ENCODE measurements at places on chromosomes 7 and 10. TPM values are rescaled to one million over a fixed set of nuclear protein-coding genes. Genes with fewer than 3 reads are reported as not detected.

GRCh38 chr7:121303422-121304101 lies 25.2 kb upstream of the WNT16 start:
- DNase-seq: no peak

- no peak for DNase-seq
These were observed 7.1 kb downstream of the CHST3 start for GRCh38 chr10:71971311-71971731.

DNA sequence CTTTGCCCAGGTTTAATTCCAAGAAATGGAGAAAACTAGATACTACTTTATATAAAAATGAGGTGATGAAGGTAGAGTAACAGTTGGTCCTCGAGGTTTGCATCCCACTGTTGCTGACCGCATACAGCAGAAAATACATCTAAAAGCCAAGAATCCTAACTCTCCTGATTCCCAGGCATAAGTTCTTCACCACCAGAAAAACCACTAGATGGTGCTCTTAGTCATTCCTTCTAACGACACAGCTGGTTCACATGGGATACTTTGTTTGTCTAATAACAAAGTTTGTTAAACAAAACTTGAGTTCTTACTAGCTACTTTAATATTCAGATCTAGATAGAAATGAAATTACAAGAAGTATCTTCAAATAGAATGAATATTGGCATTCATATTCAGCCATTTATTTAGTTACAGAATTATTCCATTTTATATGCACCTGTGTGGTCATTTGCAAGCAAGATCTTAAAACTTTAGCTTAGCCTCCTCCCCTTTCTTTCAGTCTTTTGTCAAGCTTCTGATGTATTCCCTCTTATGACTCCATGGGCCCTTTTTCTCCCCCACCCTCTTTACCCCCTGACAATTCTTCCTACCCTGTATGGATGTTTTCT lies 54.1 kb upstream of the CYP26C1 start:
- DNase-seq: no peak

DNA sequence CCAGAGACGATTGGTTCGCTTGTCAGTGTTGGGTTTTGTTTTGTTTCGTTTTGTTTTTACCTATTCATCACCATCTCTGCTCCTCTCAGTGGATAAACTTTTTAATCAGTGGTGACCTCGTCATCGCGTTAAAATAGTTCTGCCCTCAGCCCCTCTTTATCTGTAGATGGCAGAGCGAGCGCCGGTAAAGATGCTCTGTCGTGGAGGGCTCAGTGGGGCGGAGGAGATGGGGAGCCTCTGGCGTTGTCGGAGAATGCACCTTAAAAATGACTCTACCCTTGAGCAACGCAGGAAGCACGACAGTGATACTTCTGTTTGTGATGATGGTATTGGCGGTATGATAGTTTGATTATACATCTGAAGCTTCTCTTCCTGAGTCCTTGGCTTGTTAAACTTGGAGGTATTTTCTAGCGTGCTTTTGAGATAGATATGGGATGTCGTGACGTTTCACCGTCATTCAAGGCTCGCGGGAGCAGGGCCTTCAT lies 554 bp downstream of the CSGALNACT2 start:
- DNase-seq: no peak

GRCh38 chr7:128398016-128398840 lies 11.6 kb downstream of the IMPDH1 start:
- no peak for DNase-seq

DNA sequence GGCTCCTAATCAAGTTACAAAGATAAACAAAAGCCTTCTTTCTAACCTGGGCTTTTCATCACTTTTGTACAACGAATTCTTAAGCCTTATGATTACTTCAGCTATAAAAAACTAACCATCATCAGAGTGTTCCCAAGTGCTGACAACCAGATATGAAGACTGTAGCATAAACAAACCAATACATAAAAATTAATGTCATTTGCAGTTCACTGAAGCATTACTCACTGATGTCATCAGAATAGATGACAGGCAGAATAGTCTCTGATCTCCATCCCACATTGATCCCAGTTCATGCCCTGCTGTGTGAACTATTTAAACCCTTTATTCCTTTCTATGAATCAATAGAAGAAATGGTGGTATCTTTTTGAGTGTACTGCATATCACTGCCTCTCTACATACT lies 84.4 kb downstream of the DNAJC1 start:
- no peak for DNase-seq

DNA sequence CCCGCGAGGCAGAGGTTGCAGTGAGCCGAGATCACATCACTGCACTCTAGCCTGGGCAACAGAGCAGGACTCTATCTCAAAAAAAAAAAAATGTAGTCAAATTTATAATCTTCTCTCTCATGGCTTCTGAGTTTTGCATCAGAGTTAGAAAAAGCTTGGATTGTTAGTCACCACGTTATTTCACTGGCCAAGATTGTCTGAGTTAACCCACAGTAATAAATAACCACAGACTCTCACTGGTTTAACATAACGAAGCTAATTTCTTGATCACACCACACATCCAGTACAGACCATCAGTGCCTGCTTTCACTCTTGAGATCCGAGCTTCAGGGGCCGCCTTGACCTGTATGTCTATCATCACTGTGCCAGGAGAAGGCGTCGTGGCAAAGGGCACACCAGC lies 116.8 kb upstream of the JCAD start:
- no peak for DNase-seq

DNA sequence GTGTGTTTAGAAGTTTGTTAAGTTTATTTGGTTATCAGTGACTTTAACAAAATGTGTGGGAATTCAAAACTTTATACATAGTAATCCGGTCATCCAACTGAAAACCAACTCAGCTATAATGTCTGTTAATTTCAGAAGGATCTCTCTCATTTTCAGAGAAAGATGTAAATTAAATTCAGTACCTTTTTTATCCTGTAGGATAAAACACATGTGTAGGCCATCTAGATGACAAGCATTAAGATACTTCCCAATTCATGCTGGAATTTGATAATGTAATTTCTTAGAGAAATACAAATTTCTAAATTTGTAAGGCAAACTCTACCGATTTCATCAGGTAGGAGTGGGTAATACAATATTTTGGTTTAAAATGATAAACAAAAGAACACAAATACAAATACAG lies 43.4 kb upstream of the STEAP4 start:
- no peak for DNase-seq

GRCh38 chr10:13871011-13871410 lies 284.2 kb downstream of the PRPF18 start:
- DNase-seq: no peak

DNA sequence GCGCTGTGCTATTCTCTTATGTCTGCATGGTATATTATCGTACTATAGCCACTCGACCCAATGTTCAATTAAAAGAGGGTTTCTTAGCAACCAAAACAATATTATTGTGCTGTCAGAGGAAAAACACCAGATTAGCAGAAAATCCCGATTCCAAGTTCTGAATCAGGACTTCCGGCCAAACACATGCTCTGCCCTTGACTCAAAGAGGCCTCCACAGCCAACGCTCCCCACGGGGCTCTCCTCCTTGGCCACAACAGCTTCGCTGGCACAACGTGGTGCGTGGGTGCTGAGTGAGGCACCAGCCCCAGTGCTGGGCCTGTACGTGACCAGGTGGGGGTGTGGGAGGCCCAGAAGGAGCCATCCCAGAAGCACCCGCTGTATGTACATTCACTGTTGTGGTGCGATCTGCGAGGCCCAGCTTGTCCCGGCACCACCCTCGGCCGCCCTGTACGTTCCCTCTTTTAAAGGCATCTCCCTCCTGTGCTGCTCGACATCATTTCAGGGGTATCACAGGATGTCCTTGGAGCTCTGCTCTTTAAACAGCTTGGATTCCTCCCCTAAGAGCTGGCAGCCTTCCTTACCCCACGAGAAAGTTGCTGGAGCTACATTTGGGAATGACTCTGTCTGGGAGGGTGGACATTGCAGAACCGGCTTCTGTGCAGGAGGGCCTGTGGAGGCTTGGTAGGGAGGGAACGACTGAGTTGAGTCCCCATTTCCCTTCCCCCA lies 736.2 kb downstream of the PARD3 start:
- DNase-seq: no peak

GRCh38 chr7:137354961-137355360 lies 11.4 kb upstream of the PTN start:
- no peak for DNase-seq

DNA sequence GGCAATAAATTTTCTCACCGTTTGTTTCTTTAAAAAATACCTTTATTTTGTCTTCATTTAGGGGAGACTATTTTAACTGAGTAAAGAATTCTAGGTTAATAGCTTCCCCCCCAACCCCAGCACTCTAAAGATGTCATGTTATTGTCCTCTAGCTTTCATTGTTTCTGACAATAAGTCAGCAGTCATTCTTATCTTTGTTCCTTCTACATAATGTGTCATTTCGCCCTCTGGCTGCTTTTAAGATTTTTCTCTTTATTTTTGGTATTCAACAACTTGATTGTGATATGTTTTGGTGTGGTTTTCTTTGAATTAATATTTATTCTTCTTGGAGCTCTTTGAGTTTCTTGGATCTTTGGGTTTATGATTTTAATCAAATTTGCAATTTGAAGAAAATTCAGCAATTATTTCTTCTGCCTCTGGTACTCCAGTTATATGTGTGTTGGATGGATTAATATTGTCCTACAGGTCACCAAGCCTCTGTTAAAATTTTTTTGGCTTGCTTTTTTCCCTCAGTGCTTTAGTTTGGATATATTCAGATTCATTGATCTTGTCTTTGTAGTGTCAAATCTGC lies 64.6 kb upstream of the ELN start:
- no peak for DNase-seq

DNA sequence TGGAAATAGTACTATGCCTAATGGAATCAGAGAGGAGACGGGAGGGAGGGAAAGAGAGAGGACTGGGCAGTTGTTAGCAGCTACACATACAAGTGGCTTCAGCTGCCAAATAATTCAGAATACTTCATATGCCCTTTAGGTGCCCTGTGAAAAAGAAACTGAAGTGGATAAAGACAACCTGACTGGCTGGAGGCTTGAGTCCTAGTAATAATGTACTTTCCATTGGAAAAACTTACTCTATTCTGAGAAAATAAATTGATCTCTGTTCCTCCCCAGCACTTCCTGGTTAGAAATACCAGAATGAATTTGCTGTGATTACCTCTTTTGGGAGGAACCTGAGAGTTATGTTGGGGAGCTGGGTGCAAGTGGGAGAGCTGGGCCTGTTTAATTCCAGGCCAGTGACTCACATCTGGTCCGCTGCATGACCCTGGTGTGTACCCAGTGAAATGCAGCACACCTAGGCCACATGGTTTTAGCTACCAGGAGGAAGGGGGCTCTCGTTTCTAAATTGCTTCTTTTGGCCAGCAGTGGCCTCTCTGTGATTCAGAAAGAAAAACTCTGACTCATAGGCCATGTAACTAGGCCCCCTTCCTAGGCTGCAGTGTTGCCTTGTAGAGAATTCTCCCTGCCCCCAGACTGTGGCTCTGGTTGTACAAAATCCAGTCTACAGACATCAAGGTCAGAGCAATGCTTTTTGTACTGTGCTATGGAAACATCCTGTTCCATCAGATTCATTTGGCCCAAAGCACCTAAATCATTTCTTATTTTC lies 6.5 kb downstream of the AGFG2 start:
- DNase-seq: no peak

- peak; percentile 66 for DNase-seq
These were observed 25.9 kb downstream of the LMOD2 start for GRCh38 chr7:123681561-123681960.

GRCh38 chr7:151311294-151311864 lies 30.2 kb upstream of the NUB1 start:
- no peak for DNase-seq

DNA sequence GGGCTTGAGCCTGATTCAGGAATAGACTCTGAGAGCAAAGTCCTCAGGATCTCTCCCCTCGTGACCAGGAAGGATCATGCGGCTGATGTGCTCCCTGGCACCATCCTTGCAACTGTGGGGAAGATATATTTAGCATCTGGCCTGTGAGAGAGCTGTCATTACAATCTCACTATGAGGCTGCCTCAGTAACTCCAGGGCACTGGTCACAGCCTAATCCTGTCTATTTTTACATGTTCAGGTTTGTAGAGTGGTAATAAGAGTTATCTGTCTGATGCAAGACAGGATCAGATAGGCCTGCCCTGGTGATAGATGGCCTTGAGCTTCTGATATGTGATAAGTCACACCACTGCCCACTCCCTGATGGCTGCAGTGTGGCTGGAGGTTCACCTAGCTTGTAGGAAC lies 50.7 kb downstream of the PPP1R3C start:
- DNase-seq: peak; percentile 68

GRCh38 chr10:50605951-50606270 lies 17.8 kb downstream of the SGMS1 start:
- no peak for DNase-seq

DNA sequence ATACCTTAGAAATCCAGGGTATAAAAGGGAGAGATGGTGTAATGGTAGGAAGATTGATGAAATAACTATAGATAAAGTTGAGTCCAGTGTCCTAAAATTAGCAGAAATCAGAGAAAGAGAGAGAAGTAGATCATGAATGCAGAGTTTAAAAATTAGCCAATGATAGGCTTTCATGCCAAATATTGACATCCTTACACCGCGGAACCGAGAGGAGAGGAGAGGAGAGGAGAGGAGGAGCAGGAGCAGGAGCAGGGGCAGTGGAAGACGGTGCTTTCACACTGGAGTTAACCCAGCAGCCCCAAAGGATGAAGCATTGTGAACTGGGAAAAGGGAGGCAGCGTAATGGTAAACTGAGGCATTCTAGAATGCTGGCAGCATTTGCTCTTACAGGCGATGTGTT lies 34.2 kb upstream of the LAMB4 start:
- DNase-seq: no peak

GRCh38 chr10:119417852-119418251 lies 124.7 kb downstream of the RGS10 start:
- no peak for DNase-seq

- no peak for DNase-seq
These were observed 103.2 kb upstream of the TNS3 start for GRCh38 chr7:47685151-47685550.

DNA sequence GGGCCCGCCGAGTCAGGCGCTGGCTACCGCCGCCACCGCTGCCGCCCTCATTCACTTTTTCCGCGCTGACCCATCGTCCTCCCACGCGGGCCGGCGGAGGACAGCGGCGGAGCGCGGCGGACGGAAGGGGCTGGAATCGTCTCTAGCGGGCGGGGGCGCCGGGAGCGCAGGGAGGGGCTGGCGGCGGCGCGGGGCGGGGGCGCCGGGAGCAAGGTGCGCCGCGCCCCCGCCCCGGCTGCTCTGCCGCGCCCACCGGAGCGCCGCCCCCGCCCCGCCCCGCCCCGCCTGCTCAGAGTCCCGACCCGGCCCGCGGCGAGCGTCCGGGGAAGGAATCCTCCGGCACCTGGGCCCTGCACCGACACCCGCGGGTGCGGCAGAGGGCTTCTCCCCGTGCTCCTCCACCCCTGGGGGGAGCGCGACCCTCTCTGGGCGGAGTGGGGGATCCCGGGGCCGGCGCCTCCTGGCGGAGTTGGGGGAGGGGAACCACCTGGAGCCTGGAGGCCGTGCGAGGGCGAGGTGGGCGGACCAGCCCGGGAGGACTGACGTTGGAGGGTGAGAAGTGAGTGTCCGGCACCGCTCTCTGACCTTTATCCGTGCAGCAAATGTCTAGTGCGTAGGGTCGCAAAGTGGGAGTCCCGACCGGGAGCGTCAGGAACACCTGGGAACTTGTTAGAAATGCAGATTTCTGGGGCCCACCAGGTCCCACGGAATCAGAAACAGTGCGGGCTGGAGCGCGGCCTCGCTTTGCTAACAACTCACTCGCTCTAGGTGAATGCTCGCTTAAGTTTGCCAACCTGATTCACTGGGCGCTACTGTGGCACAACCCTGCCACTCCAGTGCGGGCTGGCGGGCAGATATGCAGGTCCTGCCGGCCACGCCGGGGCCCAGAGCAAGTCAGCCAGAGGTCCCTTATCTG lies at the start of gene COBL:
TSS of gene COBL (minus strand) at position 144 of the 916 bp plus-strand sequence. CDS start 176 bp downstream, outside the sequence.
- peak; percentile 87 for DNase-seq

The BTBD16 gene
- 1.5 TPM for total RNA-seq

The FAM204A gene
- total RNA-seq: 18.2 TPM

The MRC1 gene
- 30.9 TPM for total RNA-seq

The SEMA3D gene
- 0.25 TPM for total RNA-seq

The INSYN2A gene
- not detected for total RNA-seq

The DEPP1 gene
- 6.8 TPM for total RNA-seq

Measured in left lobe of liver (tissue), 2 donors.